ENCODE measurements at places on chromosomes 7 and 10.
A peak's percentile ranks its signal among the peaks of the same experiment; 100 is the strongest.

DNA sequence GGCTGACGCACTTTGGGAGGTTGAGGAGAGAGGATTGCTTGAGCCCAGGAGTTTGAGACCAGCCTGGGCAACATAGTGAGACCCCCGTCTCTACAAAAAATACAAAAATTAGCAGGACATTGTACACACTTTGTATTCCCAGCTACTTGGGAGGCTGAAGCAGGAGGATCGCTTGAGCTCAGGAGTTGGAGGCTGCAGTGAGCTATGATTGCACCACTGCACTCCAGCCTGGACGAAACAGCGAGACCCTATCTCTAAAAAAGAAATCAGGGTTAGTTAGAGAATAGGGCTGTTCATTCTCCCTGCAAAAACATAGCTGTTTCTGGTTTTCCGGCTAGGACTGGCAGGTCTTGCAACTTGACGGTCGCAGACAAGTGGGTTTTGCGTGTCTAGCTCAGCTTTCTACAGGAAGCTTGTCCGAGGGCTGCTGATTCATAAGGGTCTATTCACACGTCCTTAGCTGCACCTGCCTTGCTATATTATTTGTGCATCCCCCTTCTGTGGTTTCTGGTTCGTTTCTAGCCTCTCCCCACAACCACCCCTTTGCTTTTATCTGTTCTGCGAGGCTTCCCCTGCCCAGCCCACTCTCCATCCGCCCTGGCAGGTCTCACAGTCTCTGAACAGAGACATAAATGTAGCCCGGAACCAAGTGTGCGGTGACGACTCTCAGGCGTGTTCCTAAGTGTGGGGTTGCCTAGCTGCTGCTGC is 10.7 kb downstream of the AMZ1 start:
- no peak overlapping the region for H3K27ac ChIP-seq
- no peaks in the 10 kb centered on the region for H3K4me1 ChIP-seq
- H3K4me3 ChIP-seq = no peak overlapping the region
- no peak for DNase-seq
- H3K27me3 ChIP-seq = no peaks in the 10 kb centered on the region

DNA sequence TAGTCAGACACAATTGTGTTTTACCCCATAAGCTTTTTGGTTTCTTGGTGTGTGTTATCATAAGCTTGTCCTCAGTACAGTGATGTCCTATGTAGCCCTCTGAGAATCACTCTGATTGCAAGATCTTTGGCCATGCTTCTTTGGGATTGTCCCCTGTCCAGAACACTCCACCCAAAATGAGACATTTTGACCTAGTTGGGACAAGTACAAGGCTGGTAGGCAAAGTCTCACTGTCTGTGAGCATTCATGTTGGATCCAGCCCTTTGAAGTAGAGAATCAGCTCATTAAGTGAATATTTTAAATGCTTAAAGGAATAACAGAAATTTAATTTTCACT is 28.9 kb upstream of the PCGF5 start:
- DNase-seq = no peak
- H3K27me3 ChIP-seq = no peaks in the 10 kb centered on the region
- H3K4me1 ChIP-seq = no peaks in the 10 kb centered on the region

DNA sequence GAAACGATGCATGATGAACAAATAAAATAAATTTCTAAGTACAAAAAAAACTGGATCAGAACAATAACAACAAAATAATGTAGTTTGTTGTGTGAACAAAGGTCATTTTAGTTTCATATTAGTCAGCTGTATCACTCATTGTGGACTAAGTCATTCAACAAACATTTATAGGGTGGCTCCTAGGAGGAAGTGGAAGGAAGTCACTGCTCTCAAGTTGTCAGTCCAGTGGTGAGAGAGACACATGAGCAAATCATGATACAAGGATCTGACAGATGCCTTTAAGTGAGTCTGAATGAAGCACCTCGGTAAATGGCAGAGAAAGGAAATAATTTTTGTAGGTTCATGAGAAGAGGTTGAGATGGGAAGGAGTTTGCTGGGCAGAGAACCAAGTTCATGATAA is 56.8 kb downstream of the EPDR1 start:
- H3K27ac ChIP-seq = no peak overlapping the region
- no peaks in the 10 kb centered on the region for H3K36me3 ChIP-seq
- H3K4me3 ChIP-seq = no peak overlapping the region

- no peaks in the 10 kb centered on the region for H3K27me3 ChIP-seq
- peaks cover 34% of the 10 kb centered on the region for H3K4me1 ChIP-seq
- no peaks in the 10 kb centered on the region for H3K36me3 ChIP-seq
- no peak for DNase-seq
Measured at GRCh38 chr10:98340940-98341310, 72.9 kb upstream of the LOXL4 start.

DNA sequence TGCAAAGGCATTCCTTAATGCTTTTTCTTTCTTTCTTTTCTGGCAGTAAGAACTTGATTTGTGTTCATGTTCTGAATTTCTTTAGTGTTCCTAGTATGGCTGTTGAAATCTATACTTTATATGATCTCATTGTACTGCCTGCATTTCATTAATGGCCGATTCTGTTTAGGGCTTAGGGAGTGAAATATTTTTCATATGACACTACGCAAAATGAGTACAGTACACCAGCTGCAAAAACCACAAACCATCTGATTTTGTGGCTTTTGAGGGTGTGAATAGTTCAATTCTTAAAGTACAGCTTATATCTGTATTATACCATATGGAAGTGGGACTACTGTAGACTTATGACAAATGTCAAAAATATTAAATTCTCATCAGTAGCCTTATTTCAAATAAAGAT is 69.1 kb upstream of the FOXP2 start:
- H3K27ac ChIP-seq = no peak overlapping the region
- H3K27me3 ChIP-seq = no peaks in the 10 kb centered on the region
- no peaks in the 10 kb centered on the region for H3K36me3 ChIP-seq
- no peak for DNase-seq
- no peak overlapping the region for H3K4me3 ChIP-seq

DNA sequence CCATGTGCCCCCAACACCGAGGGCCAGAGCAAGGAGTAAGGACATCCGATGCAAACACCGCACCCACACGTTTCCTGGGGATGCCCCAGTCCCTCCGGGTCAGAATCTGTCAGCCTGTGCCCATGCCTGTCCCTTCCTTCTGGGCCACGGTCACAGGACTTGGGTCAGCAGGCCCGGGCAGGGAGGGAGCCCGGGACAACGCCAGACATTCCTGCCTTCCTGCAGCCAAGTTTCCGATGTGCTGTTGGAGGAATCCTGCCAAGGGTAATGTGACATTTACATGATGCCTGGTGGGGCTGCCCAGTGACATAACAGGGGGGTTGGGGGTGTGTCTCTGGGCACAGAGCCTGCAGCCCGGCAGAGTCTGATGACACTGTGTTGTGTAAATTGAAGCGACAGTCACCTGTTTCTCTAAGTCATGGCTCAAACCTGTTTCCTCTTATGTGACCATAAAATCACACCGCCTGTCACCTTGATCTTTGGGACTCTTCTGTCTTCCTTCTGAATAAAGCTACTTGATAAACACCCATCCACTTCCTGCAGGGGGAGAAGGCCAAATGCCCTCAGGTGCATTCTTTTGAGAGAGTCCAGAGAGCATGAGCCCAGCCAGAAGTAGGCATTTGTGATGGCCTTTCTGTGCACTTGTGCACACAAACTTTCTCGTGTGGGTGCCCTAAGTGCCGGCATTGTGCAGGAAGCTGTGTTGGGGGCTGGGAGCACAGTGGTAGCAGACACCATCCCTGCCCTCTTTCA is 175.3 kb upstream of the RHEB start:
- no peaks in the 10 kb centered on the region for H3K4me1 ChIP-seq
- H3K27ac ChIP-seq = peak overlapping the region; percentile 93
- DNase-seq = peak; percentile 79
- no peaks in the 10 kb centered on the region for H3K36me3 ChIP-seq
- no peaks in the 10 kb centered on the region for H3K27me3 ChIP-seq

DNA sequence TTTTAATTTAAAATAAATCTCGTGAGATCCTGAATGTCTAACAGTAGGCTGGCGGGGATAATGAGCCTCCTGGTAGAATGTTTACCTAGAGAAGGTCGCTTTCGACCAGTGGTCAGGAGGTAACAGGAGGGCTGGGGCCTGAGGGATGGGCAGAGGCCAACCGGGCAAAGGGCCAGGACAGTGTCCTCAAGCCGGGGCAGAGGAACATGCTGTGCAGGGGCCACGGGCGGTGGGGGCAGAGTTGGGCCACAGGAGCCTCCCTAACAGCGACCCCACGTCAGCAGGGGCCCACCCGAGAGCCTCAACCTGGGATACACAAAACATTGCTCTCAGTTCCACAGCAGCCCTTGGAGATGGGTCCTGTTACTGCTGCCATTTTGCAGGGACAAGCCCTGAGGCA is 14.5 kb downstream of the CFAP46 start:
- no peaks in the 10 kb centered on the region for H3K36me3 ChIP-seq
- no peaks in the 10 kb centered on the region for H3K4me1 ChIP-seq

DNA sequence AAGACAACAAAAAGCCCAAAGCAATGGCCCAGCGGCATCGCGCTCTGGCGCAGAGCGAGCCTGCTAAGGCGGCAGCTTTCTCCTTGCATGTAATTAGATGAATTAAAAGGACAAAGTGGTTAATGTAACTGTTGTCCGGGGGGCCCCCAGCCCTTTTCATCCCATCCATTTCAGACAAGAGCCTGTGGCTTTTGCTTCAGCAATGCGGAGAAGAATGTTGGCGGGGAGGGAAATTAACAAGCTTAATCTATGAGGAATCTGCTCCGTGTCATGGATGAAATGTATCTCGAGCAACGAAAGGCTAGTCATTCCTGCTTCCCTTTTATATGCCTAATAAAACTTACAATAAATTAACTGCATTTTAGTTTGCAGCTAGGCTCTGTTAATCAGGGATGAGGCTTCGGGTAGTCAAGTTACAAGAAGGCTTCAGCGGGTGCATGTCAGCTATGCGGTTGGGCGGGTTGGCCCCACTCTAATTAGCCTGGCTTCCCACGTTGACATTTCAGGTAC is 203.3 kb downstream of the BUB3 start:
- no peak for DNase-seq
- H3K27me3 ChIP-seq = no peaks in the 10 kb centered on the region
- no peaks in the 10 kb centered on the region for H3K4me1 ChIP-seq
- no peak overlapping the region for H3K4me3 ChIP-seq
- H3K36me3 ChIP-seq = no peaks in the 10 kb centered on the region

- no peak overlapping the region for H3K27ac ChIP-seq
- no peak for DNase-seq
- no peaks in the 10 kb centered on the region for H3K4me1 ChIP-seq
- no peaks in the 10 kb centered on the region for H3K36me3 ChIP-seq
- no peaks in the 10 kb centered on the region for H3K27me3 ChIP-seq
Measured at GRCh38 chr10:43461950-43462349, 25.0 kb downstream of the ZNF487 start.

- H3K36me3 ChIP-seq = no peaks in the 10 kb centered on the region
- no peaks in the 10 kb centered on the region for H3K27me3 ChIP-seq
- H3K27ac ChIP-seq = no peak overlapping the region
- no peak overlapping the region for H3K4me3 ChIP-seq
- no peaks in the 10 kb centered on the region for H3K4me1 ChIP-seq
- no peak for DNase-seq
Measured at GRCh38 chr7:108802650-108803049, 233.0 kb downstream of the DNAJB9 start.

- peaks cover 50% of the 10 kb centered on the region for H3K4me1 ChIP-seq
- no peaks in the 10 kb centered on the region for H3K27me3 ChIP-seq
- no peak for DNase-seq
- H3K36me3 ChIP-seq = peaks cover 16% of the 10 kb centered on the region
- no peak overlapping the region for H3K27ac ChIP-seq
- H3K4me3 ChIP-seq = no peak overlapping the region
Measured at GRCh38 chr10:87931836-87932230, 68.4 kb downstream of the PTEN start.

- H3K27ac ChIP-seq = no peak overlapping the region
- H3K4me3 ChIP-seq = no peak overlapping the region
- no peaks in the 10 kb centered on the region for H3K27me3 ChIP-seq
- no peaks in the 10 kb centered on the region for H3K36me3 ChIP-seq
- no peak for DNase-seq
- no peaks in the 10 kb centered on the region for H3K4me1 ChIP-seq
Measured at GRCh38 chr10:60406182-60406581, 16.5 kb upstream of the ANK3 start.

GRCh38 chr10:5692461-5693358 is 8.1 kb downstream of the TASOR2 start:
- H3K36me3 ChIP-seq = no peaks in the 10 kb centered on the region
- no peak overlapping the region for H3K27ac ChIP-seq
- H3K27me3 ChIP-seq = no peaks in the 10 kb centered on the region

DNA sequence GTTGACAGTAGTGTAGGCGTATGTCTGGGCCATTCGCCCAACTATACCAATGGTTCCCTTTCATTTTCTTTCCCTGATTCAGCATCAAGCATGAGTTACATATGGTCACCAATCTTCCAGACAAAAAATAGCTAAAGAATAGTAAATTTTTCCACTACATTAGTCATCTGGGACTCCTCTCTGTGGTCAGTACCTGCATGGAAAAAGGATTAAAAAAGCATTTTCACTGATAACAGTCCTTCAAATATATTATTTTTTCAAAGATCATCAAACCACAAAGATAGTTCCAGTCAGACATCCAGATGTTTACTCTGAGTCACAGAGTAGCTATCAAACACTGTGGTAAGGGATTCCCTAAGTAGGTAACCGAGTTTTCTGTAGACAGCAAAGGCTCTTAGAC is 302.6 kb upstream of the SEMA3D start:
- H3K4me3 ChIP-seq = no peak overlapping the region
- no peaks in the 10 kb centered on the region for H3K4me1 ChIP-seq
- no peak for DNase-seq
- H3K27ac ChIP-seq = no peak overlapping the region
- no peaks in the 10 kb centered on the region for H3K27me3 ChIP-seq
- H3K36me3 ChIP-seq = no peaks in the 10 kb centered on the region

DNA sequence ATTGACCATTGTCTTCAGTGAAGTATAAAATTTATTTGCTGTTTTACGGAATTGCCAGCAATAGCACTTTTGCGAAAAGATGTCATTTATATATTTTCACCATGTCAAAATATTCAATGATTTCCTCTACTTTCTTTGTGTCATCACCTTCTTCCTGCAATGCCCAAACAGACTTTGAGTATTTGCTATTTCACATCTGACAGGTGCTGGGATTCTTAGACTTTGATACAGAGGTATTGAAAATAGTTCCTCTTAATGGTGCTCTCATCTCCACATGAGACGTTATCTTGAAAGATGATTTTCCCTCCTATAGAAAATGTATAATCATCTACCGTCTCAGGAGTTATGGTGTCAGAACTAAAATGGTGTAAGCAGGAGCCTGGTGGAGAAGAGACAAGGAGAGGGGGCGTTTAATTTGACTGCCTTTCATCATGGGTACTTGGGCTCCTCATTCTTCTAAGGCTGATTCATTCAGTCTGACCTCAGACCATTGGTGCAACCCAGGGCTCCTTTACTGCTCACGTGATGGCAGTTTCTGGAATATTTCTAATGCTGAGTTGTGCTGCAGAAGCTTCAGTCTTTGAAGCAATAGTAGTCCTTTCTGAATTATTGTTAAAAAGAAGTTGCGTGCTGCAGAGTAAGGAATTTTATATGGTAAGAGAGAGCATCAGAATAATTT is 404.6 kb downstream of the PHTF2 start:
- no peaks in the 10 kb centered on the region for H3K4me1 ChIP-seq
- no peak for DNase-seq
- no peak overlapping the region for H3K4me3 ChIP-seq

- H3K4me3 ChIP-seq = no peak overlapping the region
- no peak for DNase-seq
- peaks cover 13% of the 10 kb centered on the region for H3K36me3 ChIP-seq
Measured at GRCh38 chr10:125113691-125114371, 46.5 kb downstream of the CTBP2 start.
